Activated CD4-positive, alpha-beta memory T cell treated with anti-CD3 and anti-CD28 coated beads for 36 hours (primary cell): ENCODE measurements at places on chromosomes 7 and 10. TPM values are rescaled to one million over a fixed set of nuclear protein-coding genes. Genes with fewer than 3 reads are reported as not detected.

GRCh38 chr10:116097239-116097784, 175.7 kb downstream of the GFRA1 start:
- no peaks in the 10 kb centered on the region for H3K36me3 ChIP-seq
- no peak overlapping the region for H3K27ac ChIP-seq
- H3K4me3 ChIP-seq: no peak overlapping the region
- no peaks in the 10 kb centered on the region for H3K27me3 ChIP-seq
- no peaks in the 10 kb centered on the region for H3K4me1 ChIP-seq
- DNase-seq: no peak

GRCh38 chr10:94011296-94011695, 17.6 kb downstream of the PLCE1 start:
- no peak overlapping the region for H3K4me3 ChIP-seq
- H3K27ac ChIP-seq: no peak overlapping the region
- H3K36me3 ChIP-seq: no peaks in the 10 kb centered on the region
- peaks cover 5% of the 10 kb centered on the region for H3K27me3 ChIP-seq

DNA sequence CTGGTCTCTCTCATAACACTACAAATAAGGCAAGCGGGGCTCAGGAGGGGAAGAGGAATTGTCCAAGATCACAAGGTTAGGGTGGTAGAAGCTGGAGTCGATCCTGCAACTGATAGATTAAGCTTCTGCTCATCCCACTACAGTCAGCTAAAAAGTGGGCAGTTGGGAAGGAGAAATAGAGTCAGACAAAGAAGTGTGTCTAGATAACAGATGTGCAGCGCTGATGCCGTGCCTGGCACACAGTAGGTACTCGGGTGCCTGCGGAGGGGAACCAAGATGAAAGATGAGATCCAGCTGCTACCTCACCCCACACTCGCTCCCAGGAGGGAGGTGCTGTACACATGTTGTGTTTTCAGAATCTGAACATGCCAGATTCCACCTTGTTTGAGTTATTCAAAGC, 48.1 kb upstream of the TECTB start:
- no peaks in the 10 kb centered on the region for H3K4me1 ChIP-seq
- no peak overlapping the region for H3K27ac ChIP-seq
- H3K36me3 ChIP-seq: no peaks in the 10 kb centered on the region
- H3K27me3 ChIP-seq: peaks cover 1% of the 10 kb centered on the region
- no peak for DNase-seq

DNA sequence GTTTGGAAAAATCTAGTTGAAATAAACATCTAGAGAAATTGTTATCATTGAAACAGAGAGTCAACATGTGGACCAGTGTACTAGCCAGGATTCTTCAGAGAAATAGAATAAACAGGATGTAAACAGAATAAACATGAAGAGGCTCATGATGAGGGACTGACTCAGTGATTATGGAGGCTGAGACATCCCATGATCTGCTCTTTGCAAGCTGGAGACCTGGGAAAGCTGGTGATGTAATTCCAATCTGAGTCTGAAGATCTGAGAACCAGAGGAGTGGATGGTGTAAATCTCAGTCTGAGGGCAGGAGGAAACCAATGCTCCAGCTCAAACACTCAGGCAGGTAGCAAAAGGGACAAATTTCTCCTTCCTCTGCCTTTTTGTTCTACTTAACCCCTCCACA, 62.9 kb upstream of the FAM180A start:
- no peak overlapping the region for H3K4me3 ChIP-seq
- no peaks in the 10 kb centered on the region for H3K36me3 ChIP-seq
- no peak overlapping the region for H3K27ac ChIP-seq

DNA sequence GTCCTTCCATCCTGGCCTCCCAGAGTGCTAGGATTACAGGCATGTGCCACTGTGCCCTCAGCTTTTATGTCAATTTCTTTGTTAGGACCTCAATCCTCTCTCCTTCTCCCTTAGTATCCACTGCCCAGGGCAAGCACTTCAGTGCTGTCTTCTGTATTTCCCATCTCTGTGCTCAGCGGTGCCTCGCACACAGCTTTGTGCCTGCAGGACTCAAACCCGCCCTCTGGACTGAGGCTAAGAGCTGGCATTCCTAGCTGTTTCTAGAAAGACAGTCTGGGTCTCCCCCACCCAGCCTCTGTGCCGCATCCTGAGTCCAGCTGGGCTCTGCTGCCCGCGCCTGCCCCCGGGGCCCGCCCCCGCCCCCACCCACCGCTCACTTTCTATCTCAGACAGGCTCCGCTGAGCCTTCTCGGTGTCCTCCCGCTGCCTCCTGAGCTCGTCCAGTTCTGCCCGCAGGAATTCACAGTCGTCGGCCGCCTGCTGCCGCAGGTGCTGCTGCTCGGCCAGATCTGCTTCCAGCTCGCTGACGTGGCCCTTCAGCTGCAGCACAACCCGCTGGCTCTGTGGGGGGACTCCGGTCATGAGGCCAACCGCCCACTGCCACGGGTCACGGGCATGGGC, 67.3 kb downstream of the SPDYE5 start:
- no peaks in the 10 kb centered on the region for H3K27me3 ChIP-seq
- DNase-seq: no peak
- no peak overlapping the region for H3K4me3 ChIP-seq

C10orf105 gene
- 0.76 TPM for total RNA-seq

RET gene
- total RNA-seq: 0.17 TPM

DNA sequence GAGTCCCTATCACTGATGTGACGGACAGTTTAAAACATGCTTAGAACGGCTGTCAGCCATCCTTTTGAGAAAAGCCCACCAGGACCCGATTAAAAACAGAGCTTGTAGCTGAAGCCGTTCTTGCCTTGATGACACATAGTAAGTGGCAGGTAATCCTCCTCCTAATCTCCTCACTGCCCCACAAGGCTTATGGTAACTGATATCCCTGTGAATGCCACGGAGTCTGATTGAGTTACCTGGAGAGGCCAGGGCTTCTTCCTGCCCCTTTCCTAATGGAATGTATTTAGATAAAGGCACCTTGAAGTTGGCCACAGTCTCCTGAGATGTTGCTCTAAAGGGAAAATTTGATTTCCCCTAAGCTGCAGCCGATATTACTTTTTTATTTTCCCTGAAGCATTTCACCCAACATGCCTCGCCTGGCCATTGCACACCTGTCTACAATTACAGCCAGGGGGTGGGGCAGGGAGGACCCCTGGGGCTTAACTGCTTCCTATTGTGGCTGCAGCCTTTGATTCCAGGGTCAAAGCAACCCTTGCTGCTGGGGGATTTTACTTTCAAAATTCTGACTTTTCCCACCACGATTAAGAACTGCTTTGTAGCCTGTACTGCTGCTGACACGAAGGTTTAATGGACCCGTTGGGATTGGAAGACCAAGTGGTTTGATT, 169.0 kb upstream of the GPR26 start:
- H3K4me3 ChIP-seq: no peak overlapping the region
- peaks cover 8% of the 10 kb centered on the region for H3K27me3 ChIP-seq
- no peak for DNase-seq
- H3K27ac ChIP-seq: no peak overlapping the region

CPA2 gene
- 0.44 TPM for total RNA-seq

DNA sequence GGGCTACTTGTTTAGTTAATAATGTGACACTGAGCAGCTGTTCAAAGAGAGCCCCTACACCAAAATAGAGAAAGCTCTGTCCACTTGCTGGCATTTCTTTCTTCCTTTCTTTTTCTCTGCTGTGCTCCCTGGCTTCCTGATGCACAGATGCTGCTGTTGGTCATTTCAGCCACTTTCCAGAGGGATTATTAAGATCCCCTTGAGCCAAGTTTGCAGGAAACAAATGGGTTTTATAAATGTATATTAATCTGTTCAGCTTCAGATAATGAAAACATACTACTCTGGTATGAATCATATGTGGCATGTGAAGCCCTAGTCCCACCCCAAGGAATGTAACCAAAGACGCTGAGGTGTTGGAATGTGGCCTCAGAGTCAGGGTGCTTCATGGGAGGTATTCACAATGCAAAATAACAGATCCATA, 638.2 kb upstream of the FZD8 start:
- no peak overlapping the region for H3K27ac ChIP-seq
- H3K4me3 ChIP-seq: no peak overlapping the region
- no peaks in the 10 kb centered on the region for H3K4me1 ChIP-seq
- H3K27me3 ChIP-seq: no peaks in the 10 kb centered on the region

CALHM2 gene
- 21.6 TPM for total RNA-seq

PRKAR2B gene
- 1.4 TPM for total RNA-seq

- no peaks in the 10 kb centered on the region for H3K36me3 ChIP-seq
- no peak overlapping the region for H3K27ac ChIP-seq
- H3K4me3 ChIP-seq: no peak overlapping the region
- H3K27me3 ChIP-seq: no peaks in the 10 kb centered on the region
- no peaks in the 10 kb centered on the region for H3K4me1 ChIP-seq
These were observed 944.7 kb downstream of the SORCS3 start for GRCh38 chr10:105585753-105586152.

GRCh38 chr10:17216217-17216900, 11.7 kb upstream of the VIM start:
- peaks cover 44% of the 10 kb centered on the region for H3K4me1 ChIP-seq
- peak overlapping the region; percentile 88 for H3K27ac ChIP-seq
- H3K27me3 ChIP-seq: no peaks in the 10 kb centered on the region
- H3K4me3 ChIP-seq: peak overlapping the region; percentile 7
- DNase-seq: peak; percentile 35

GRCh38 chr7:42993038-42993437, 60.9 kb downstream of the MRPL32 start:
- no peaks in the 10 kb centered on the region for H3K4me1 ChIP-seq
- DNase-seq: no peak
- no peak overlapping the region for H3K27ac ChIP-seq
- peaks cover 7% of the 10 kb centered on the region for H3K27me3 ChIP-seq
- no peak overlapping the region for H3K4me3 ChIP-seq
- no peaks in the 10 kb centered on the region for H3K36me3 ChIP-seq

DNA sequence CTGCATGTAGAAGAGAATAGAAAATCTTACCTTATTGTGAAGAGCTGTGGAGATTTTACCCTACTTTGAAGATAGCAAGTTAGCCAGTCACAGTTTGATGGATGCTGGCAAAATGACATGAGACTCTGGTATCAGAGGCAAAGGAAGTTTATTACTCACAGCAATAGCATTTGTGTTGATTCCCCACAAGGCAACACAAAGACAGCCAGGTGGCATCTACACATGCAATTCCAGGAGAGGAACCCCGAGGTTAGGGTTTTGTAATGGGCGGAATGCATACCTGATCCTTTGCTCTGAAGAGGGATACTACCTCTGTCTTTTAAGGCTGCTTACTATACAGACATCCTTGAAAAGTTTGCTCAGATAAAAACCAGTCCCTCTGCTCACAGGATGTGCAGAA, 59.5 kb downstream of the AHR start:
- H3K4me1 ChIP-seq: no peaks in the 10 kb centered on the region
- DNase-seq: no peak
- peaks cover 16% of the 10 kb centered on the region for H3K36me3 ChIP-seq
- H3K27me3 ChIP-seq: no peaks in the 10 kb centered on the region

CYP2E1 gene
- total RNA-seq: 0.46 TPM

SP8 gene
- total RNA-seq: not detected

KNDC1 gene
- 0.17 TPM for total RNA-seq

DNA sequence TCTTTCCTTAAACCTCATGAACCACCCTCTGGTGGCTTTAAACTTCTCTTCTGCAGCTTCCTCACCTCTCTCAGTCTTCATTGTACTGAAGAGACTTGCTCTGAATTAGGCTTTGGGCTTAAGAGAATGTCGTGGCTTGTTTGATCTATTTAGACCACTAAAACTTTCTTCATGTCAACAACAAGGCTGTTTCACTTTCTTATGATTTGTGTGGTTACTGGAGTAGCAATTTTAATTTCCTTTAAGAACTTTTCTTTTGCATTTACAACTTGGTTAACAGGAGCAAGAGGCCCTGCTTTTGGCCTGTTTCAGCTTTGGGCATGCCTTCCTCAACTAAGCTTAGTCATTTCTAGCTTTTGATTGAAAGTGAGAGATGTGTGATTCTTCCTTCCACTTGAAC, 38.1 kb upstream of the CDHR3 start:
- H3K36me3 ChIP-seq: peaks cover 6% of the 10 kb centered on the region

DNA sequence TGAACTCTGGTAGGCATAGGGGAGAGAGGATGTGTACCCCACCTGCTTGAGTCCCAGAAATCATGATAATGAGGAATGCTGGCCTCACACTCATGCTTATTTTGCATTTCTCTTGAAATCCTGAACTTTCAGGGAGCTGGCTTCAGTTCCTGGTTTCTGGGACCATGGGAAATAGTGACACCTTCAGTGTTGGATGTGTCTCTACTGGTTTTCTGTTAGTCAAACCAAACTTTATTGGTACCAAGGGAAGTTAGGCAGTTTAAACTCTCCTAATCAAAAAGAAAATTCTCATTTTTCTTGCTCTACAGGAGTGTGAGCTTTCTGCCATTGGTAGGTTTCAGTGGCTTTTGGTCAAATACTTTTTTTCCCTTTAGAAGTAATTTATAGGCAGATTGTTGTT, 11.8 kb upstream of the PCGF5 start:
- H3K36me3 ChIP-seq: no peaks in the 10 kb centered on the region
- H3K4me3 ChIP-seq: no peak overlapping the region
- H3K27ac ChIP-seq: peak overlapping the region; percentile 19
- DNase-seq: no peak
- peaks cover 70% of the 10 kb centered on the region for H3K4me1 ChIP-seq

- no peaks in the 10 kb centered on the region for H3K36me3 ChIP-seq
- H3K27ac ChIP-seq: no peak overlapping the region
- DNase-seq: no peak
- no peaks in the 10 kb centered on the region for H3K27me3 ChIP-seq
These were observed 168.4 kb upstream of the DKK1 start for GRCh38 chr10:52145636-52146035.

ZNF239 gene
- total RNA-seq: 1.7 TPM

KIN gene
- 10.9 TPM for total RNA-seq

RNLS gene
- 4.0 TPM for total RNA-seq

GRCh38 chr7:17054836-17055235, 173.1 kb upstream of the AGR3 start:
- H3K27ac ChIP-seq: no peak overlapping the region
- H3K27me3 ChIP-seq: no peaks in the 10 kb centered on the region
- no peak for DNase-seq

DNA sequence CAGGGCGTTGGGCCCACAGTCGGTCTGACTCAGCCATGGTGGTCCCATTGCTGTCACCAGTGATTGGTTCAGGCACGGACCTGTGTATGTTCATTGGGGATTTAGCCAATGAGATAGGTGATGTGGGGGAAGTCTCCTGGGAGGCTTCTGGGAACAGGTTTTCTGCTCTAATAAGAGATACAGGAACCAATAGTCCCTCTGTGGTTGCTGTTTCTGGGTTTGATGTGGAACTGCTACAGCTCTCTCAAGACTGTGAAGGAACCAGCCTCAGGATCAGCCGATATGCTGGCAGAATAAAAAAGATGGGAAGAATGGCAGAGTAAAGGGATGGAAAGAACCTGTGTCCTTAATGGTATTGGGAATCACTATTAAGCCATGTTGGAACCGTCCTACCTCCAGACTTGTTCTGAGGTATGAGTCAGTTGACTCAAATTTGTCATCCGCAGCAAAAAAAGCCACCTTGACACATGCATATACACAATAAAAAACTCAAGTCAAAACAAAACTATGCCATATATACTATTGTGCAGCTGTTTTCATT, 70.6 kb downstream of the MCMBP start:
- DNase-seq: no peak
- H3K27ac ChIP-seq: no peak overlapping the region
- H3K4me3 ChIP-seq: no peak overlapping the region
- peaks cover 18% of the 10 kb centered on the region for H3K36me3 ChIP-seq
